ENCODE measurements at places on chromosomes 2 and 18. TPM values are rescaled to one million over a fixed set of nuclear protein-coding genes. Genes with fewer than 3 reads are reported as not detected.

The TEX44 gene
- total RNA-seq, result not detected

The MFSD2B gene
- 0.23 TPM for total RNA-seq

The CXCR1 gene
- not detected for total RNA-seq

The ASAP2 gene
- 44.3 TPM for total RNA-seq

The RALBP1 gene
- total RNA-seq, result 53.1 TPM

The CSRNP3 gene
- total RNA-seq, result 7.1 TPM

The CPO gene
- total RNA-seq, result 0.23 TPM

The EN1 gene
- not detected for total RNA-seq

The MAL gene
- 2.9 TPM for total RNA-seq

The DPYSL5 gene
- 0.26 TPM for total RNA-seq

The CABYR gene
- 3.0 TPM for total RNA-seq

The POTEJ gene
- total RNA-seq, result not detected

The MRPL44 gene
- total RNA-seq, result 26.5 TPM

The FBXO41 gene
- 8.5 TPM for total RNA-seq

The SNORC gene
- 7.7 TPM for total RNA-seq

The ABCG5 gene
- total RNA-seq, result 3.1 TPM

The SCN9A gene
- total RNA-seq, result 6.8 TPM

All from mucosa of gallbladder (tissue), 1 donor.